ENCODE measurements at places on chromosomes 6 and 20. TPM values are rescaled to one million over a fixed set of nuclear protein-coding genes. Genes with fewer than 3 reads are reported as not detected.

DNA sequence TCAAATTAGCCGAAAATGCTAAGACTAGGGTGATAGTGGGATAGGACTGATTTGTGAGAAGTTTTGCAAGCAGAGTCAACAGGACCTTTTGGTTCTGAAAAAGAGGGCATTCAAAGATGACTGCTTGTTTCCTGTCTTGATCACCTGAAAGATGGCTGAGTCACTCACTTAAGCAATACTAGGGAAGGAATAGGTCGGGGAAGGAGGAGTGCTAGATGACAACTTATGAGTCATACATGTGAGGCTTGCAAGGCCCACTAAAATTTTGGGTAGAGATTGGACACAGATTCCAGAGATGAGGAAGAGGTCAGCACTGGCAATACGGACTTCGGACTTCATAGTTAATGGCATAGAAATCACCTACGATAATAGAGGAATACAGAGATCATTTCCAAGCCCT lies 89.2 kb downstream of the FAM83B start:
- H3K4me1 ChIP-seq: no peaks in the 10 kb centered on the region
- H3K4me3 ChIP-seq: no peak overlapping the region
- no peak overlapping the region for H3K27ac ChIP-seq

DNA sequence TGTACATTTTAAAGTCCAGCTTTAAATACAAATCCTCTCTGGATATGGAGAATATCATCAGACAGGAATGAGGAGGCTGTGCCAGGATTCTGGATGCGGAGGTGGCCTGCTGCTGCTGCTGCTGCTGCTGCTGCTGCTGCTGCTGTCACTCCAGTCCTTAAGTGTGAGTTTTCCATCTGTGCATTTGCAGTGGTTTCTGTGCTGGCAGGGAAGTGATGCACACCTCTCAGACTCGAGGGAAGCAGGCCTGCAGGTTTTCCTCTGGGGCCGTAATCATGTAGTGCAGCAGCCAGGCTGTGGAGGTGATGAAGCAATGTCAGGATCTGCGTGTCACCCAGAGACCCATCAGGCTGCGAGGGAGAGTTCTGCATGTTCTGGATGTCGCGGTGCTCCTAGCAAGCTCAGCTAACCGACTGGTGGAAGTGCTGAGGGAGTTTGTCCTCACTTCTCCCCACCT lies 32.0 kb downstream of the CFAP61 start:
- no peak overlapping the region for H3K4me3 ChIP-seq
- DNase-seq: no peak
- H3K27me3 ChIP-seq: no peaks in the 10 kb centered on the region
- no peaks in the 10 kb centered on the region for H3K36me3 ChIP-seq
- peaks cover 4% of the 10 kb centered on the region for H3K4me1 ChIP-seq

DNA sequence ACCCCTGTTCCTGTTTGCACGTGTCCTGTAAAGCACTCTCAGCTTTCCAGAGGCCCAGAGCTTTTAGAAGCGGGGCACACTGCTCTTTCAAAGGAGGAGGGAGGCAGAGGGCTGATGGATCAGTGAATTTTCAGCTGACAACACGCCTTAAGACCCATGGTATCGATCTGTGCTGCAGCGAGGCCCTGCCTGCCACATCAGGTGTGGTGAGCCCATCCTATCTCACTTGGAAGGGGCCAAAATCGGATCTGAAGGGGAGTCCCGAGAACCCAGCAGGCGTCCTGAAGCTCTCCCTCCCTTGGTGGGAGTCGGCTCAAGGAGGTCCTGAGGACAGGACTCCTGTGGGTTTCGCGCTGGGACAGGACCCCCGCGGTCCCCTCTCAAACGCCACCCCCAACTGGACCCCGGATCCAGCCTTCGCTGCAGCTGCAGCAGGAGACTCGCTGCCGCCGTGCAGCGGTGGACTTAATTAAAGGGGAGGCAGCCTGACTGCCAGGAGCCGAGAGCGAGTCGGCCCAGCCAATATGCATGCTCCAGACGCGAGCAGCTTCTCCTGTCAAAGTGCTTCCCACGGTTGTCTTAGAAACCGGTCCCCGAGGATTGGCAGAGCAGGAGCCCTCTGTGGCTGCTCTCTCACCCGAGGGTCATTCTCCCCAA lies 580.0 kb upstream of the ZNF337 start:
- H3K27ac ChIP-seq: no peak overlapping the region
- H3K27me3 ChIP-seq: no peaks in the 10 kb centered on the region
- H3K4me3 ChIP-seq: no peak overlapping the region
- no peaks in the 10 kb centered on the region for H3K36me3 ChIP-seq
- H3K4me1 ChIP-seq: no peaks in the 10 kb centered on the region
- no peak for DNase-seq

Gene ABHD12
- 24.8 TPM for total RNA-seq

- no peak overlapping the region for H3K4me3 ChIP-seq
- no peaks in the 10 kb centered on the region for H3K27me3 ChIP-seq
- H3K4me1 ChIP-seq: peaks cover 13% of the 10 kb centered on the region
- H3K27ac ChIP-seq: no peak overlapping the region
- DNase-seq: no peak
- no peaks in the 10 kb centered on the region for H3K36me3 ChIP-seq
Measured at GRCh38 chr20:38369389-38369788, 23.1 kb downstream of the LBP start.

DNA sequence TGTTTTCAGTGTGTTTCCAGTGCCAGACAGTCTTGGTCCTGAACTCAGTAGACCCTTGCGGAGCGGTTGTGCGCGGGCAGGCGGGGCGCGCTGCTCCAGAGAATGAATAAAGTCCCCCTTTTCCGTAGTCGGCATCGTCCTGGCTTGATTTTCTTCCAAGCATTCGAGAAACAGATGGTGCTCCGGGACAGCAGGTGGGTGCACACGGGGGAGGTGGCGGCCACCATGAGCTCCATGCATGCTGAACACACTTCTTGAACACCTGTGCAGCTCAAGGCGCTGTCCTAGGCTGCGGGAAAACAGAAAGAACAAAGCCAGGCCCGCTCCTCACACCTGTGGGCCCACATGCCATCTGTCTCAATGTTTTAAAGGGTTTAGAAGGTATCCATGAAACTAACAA lies 125.2 kb downstream of the TAF4 start:
- DNase-seq: no peak
- no peak overlapping the region for H3K27ac ChIP-seq
- H3K27me3 ChIP-seq: peaks cover 28% of the 10 kb centered on the region

Gene FANCE
- 3.6 TPM for total RNA-seq

DNA sequence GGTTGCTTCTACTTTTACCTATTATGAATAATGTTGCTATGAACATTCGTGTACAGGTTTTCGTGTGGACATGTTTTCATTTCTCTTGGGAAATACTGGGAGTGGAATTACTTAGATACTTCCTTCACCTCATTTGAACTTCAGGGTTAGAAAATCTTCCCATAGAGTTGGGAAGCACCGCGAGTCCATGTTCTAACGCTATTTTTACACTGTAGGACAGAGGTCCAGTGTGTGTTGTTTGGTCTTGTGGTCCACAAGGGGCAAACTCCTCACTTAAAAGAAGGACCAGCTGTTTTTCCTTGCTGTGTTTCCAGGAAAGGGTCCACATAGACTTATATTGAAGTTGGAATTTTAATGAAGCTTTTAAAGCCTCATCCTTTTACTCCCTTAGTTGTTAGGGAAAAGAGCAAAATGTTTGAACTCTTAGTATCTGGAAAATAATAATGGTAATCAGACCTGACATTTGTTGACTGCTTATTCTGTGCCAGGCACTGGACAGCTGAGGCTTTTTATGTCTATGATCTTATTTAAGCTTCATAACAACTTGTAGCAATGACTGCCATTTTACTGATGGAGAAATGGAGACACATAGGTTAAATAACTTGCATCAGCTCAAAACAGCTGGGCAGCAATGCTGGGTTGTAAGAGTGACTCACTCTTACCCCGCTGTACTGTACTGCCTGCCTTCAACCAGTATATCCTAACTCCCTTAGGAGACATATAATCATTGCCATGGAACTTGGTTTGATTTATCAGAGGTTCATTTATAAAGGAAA lies 52.0 kb downstream of the CDC5L start:
- H3K4me3 ChIP-seq: no peak overlapping the region
- H3K36me3 ChIP-seq: no peaks in the 10 kb centered on the region
- H3K27ac ChIP-seq: no peak overlapping the region
- H3K27me3 ChIP-seq: no peaks in the 10 kb centered on the region
- H3K4me1 ChIP-seq: peaks cover 9% of the 10 kb centered on the region
